Endothelial cell of umbilical vein (primary cell): ENCODE measurements at places on chromosomes 16 and 17.
A peak's percentile ranks its signal among the peaks of the same experiment; 100 is the strongest.

DNA sequence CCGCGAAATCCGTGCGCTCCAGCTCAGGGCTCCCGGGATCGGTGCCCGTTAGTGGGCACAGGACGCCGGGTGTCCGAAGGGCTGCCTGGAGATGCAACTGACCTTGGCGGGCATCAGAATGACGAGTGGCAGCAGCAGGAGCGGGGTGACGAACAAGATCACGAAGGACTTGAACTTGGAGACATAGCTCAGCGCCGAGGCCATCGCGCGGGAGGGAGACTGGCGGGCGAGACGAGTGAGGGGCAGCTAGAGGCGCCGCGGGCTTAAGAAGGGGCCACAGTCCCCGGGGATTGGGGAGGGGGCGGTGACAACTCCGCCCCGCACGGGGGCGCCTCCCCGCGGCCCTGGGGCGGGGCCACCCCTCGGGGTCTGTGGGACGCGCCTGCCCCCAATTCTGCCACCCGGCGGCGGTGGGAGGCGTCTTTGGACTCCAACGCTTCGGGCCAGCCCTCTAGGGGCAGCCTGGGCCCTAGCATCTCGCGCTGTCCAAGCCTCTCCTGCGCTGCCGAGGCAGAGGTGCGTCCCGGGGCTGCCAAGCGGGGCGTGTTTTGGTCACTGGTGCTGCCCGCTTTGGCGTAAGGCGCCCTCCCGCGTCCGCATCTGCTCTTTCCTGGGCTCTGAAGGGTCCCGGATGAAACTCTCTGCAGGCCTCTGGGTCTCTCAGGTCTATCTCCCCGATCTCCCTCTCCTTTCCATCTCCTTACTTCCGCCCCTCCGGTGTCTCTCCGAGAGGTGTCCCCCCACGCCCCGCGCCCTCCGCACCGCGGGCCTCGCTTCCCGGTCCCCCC, at the start of gene SLC13A5:
TSS of gene SLC13A5 (minus strand) at position 240 of the 788 bp plus-strand sequence. CDS start at position 204, 36 bp downstream.
- DNase-seq, result peak; percentile 8

DNA sequence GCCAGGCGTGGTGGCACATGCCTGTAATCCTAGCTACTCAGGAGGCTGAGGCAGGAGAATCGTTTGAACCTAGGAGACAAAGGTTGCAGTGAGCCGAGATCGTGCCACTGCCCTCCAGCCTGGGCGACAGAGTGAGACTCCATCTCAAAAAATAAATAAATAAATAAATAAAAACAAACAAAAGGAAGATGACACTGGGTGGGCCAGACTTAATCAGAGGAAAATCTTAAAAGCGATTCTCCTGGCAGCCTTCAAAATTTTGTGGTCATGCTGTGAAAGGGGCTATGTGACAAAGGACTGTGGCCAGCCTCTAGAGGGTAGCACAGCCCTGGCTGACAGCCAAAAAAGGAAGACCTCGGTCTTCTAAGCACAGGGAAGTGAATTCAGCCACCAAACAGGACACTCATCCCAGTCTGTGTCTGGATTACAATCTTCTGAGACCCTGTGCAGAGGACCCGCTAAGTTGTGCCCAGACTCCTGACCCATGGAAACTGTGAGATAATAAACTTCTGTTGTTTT, 391.1 kb downstream of the CNTNAP4 start:
- no peak for DNase-seq

GRCh38 chr16:3266873-3267537, 10.6 kb upstream of the MEFV start:
- peak; percentile 48 for DNase-seq

- DNase-seq, result peak; percentile 41
Measured at GRCh38 chr17:9291912-9292560, 270.7 kb downstream of the NTN1 start.

DNA sequence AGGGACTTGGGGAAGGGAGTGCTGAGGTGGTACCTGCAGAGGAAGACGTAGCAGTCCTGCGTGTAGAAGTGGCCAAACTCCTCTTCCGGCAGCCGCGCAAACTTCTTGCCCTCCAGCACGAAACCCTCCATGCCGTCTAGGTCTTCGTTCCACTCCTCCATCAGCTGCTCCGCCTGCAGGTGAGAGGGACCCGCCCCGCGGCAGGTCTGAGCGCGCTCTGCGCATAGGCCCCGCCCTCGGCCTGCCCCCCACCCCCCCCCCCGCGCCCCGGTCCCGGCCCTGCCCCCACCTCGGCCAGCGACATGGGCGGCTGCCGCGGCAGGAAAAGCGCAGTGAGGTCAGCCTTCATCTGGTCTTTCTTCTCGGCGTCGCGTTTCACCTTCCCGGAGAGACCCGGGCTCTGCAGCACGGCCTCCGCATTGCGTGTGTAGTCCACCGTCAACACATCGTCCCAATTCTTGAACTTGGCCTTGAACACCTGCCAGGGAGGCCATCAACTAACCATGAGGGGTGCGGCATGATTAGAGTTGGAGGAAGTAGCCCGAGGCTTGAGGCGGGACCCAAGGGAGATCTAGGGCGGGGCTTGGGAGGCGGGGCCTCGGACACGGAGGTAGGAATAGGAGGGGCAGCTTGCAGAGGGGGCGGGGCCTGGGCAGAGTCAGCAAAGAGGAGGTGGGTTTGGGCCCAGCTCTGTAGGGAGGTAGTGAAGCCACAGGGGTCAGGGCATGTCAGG, 11.5 kb downstream of the FLII start:
- DNase-seq, result peak; percentile 57

DNA sequence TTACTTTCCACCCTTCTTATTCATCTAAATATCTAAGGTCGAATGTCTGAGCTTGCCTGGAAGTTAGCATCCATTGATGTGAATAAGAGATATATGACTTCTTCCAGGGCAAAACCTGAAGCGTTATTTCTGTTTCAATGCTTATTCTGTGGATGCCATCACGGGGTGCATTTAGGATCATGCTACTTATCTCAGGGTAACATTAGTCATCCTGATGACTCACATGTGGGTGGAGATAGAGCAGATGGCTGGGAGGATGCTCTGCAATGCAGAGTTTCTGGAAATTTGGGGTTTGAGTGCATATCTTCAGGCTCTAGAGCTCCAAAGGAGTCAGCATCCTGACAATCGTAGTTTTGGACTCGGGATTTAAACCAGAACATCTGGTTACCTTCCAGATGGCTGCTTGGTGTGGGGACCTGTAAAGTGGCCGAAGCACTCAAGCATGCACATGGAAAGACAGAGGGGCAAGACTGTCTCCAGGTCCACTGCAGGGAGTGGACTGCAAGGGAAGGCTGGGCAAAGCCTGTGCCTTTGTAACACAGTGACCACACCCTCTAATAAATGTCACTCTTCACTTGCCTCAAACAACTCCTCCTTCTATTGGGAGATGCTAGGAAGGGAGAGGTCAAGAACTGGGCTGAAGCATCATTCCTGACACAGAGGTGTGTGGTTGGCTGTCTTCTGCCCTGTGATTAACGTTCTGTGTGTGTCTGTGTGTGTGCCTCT, 175.2 kb upstream of the SALL1 start:
- DNase-seq, result no peak

GRCh38 chr17:29180034-29180787, at the start of gene MYO18A:
Gene MYO18A (minus strand): TSS chr17:29180398. CDS start chr17:29166940, 13,458 bp downstream.
- DNase-seq, result peak; percentile 74

DNA sequence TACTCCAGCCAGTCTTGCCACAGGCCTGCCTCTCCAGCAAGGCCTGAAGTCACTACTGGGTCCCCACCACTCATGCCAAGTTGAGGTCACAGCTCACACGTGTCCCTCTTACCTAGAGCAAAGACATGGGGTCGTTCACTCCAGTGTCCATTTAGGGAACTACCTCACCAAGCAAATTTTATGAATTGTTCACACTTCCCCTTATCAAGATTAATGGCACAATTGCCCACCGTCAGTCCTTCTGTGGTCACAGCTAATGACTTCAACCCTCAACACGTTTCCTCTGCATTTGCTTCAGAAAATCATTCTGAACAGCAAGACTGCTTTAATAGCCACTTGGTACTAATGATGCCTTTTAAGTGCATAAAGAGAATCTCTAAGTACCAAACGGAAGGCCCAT, 14.6 kb downstream of the IRX6 start:
- no peak for DNase-seq

GRCh38 chr17:49525831-49526741, 31.0 kb downstream of the NGFR start:
- no peak for DNase-seq

DNA sequence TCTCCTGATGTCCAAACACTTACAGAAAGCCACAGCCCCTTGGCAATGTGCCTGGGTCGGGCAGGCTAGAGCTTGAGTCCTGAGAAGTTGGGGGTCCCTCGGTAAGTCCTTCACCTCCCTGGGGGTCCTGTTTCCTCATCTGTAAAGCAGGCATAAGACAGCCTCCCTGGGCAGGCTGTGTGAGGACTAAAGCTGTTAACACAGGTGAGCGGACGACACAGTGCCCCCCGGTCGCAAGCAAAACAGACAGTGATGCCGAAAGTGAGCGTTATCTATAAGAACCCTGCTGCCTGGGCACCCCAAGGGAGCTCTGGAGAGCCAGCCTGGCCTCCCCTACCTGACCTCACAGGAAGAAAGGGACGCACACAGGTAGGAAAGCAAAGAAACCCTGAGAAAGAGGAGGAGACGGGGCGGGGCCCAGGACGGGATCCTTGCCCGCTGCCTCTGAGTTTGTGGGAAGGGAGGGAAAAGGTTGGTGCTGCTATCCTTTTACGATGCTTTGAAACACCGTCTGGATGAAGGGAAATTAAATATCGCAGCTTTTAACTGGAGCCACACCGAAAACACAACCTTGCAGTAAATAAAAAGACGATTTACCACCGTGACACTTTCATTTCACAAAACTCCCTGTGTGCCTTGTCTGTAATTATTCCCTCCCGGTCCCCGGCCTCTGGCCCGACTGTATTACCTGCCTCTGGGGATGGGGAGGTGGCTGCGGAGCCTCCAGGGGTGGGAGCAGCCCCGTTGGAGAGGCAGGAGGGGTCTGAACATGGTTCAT, 67.1 kb downstream of the ENGASE start:
- DNase-seq, result no peak

- DNase-seq, result peak; percentile 56
Measured at GRCh38 chr16:69762814-69763598, 874 bp downstream of the WWP2 start.

- DNase-seq, result no peak
Measured at GRCh38 chr17:35877345-35878029, 2.7 kb downstream of the CCL5 start.

DNA sequence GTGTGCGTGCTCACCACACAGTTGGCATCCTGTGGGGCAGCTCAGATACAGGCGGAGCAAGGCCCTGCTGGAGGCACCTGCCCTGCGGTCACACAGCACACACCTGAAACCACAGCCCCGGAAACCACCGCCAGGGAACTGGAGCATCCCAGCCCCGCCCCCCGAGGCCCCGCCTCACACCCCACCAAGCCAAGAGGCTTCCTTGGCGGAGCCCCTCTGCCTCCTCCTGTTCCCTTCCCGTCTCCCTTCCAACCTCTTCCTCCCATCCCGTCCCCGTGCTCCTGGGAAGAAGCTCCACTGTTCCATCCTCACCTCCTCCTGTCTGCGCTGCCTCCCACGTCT, 205.5 kb downstream of the NTN1 start:
- DNase-seq, result no peak

GRCh38 chr16:23527961-23528643, 17.8 kb upstream of the GGA2 start:
- no peak for DNase-seq

- no peak for DNase-seq
Measured at GRCh38 chr16:54489225-54490111, 202.9 kb upstream of the IRX3 start.

DNA sequence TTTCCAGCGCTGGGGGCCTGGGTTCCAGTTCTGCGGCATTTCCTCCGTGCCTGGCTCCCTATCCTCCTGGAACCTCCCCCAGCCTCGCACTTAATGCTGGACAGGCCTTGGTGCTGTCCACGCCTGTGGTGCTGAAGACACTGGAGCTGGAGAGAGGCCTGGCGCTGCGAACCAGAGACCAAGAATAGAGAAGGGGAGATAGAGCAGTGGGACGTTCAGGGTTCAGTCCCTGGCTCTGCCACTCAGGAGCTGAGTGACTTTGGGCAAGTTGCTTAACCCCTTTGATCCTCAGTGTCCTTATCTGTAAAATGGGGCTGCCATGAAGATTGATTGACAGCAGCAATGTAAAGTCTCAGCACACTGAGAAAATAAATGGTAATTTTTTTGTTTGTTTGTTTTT, 11.9 kb downstream of the SBK1 start:
- DNase-seq, result peak; percentile 31

- no peak for DNase-seq
Measured at GRCh38 chr17:3574231-3574630, 16.6 kb upstream of the TRPV3 start.

- DNase-seq, result no peak
Measured at GRCh38 chr17:14340857-14341754, 40.2 kb downstream of the HS3ST3B1 start.
